Thyroid gland (tissue), 4 donors: ENCODE measurements at places on chromosomes 2 and 18. TPM values are rescaled to one million over a fixed set of nuclear protein-coding genes. Genes with fewer than 3 reads are reported as not detected.

- no peak for DNase-seq
- no peaks in the 10 kb centered on the region for H3K36me3 ChIP-seq
- no peaks in the 10 kb centered on the region for H3K4me1 ChIP-seq
- no peaks in the 10 kb centered on the region for H3K27me3 ChIP-seq
- H3K4me3 ChIP-seq: no peak overlapping the region
Observed at GRCh38 chr2:21754164-21754788, 630.5 kb downstream of the TDRD15 start.

DNA sequence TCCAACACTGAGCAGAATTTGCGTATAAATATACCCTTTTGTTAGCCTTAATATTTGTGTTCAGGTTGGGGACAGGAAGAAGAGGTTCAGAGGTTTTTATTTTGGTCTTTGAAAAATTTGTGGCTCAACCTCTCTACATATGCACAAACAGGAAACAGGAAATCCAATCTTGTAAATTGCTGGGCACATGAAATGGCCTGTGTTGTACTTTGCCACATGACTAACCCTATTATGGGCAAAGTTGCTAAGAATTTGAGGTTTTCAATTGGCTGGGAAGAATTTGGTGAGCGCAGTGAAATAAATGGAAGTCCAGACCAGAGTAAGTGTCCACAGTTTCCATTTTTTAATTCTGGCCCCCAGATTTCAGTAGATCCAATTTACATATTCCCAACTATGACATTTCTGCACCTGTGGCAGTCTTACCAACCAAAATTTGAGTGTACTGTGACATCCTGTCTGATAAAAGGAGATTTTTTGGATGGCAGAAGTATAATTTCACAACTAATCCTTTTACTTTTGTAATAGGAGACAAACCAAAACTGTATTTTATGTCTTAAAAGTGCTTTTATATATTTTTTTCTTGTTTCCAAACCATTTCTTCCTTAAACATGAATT lies 63.6 kb downstream of the COX7A2L start:
- no peak overlapping the region for H3K4me3 ChIP-seq
- DNase-seq: no peak
- peaks cover 7% of the 10 kb centered on the region for H3K36me3 ChIP-seq
- H3K27ac ChIP-seq: no peak overlapping the region
- no peaks in the 10 kb centered on the region for H3K27me3 ChIP-seq

- H3K27me3 ChIP-seq: no peaks in the 10 kb centered on the region
- DNase-seq: peak; percentile 84
- H3K27ac ChIP-seq: peak within 1 kb of the TSS; percentile 95
Observed at GRCh38 chr2:162318328-162319180, at the start of gene IFIH1. TSS of gene IFIH1 (minus strand) at chr2:162318684. CDS start at chr2:162318307, 377 bp downstream.

- no peak for DNase-seq
- H3K4me3 ChIP-seq: no peak overlapping the region
- H3K27me3 ChIP-seq: no peaks in the 10 kb centered on the region
- H3K27ac ChIP-seq: no peak overlapping the region
- H3K36me3 ChIP-seq: no peaks in the 10 kb centered on the region
Observed at GRCh38 chr2:177246000-177246399, 18.5 kb downstream of the NFE2L2 start.

DNA sequence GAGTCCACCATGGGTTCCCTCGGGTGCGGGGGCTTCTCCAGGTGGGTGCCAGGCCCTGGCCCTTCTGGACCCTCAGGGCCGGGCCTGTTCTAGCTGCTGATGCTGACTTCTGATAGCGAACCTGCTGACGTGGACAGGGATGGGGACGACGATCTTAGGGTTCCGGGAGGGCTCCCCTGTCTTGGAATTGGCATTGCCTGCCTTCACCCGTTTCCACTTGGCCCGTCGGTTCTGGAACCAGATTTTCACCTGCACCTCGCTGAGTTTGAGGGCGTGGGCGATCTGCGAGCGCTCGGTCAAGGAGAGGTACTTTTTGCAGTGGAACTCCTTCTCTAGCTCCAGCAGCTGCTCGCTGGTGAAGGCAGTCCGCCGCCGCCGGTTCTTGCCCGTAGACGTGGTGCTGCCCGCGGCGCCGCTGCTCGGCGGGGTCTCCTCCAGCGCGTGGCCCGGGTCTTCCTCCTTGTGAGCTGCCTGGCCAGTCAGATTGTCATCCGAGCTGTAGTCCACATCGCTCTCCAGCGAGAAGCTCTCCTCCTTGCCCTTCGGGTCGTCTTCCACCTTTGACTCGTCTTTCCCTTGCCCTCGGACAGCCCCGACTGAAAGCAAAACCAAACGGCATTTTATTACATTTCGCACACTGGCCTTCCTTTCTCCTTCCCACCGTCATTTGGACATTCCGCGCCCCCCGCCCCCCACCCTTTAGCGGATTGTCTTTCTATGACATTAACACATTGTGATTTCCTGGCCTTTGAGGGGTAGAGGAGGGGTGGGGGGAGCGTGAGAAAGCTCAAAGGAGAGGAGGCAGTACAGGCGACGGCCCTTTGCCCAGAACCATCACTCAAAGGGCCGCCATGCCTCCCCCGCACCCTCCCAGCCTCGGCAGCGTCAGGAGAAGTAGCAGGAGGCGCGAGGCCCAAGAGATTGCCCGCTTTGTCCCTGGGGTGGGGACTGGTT lies 2.1 kb downstream of the GBX2 start:
- H3K4me1 ChIP-seq: peaks cover 54% of the 10 kb centered on the region
- no peak overlapping the region for H3K4me3 ChIP-seq
- H3K27ac ChIP-seq: no peak overlapping the region
- peaks cover 65% of the 10 kb centered on the region for H3K27me3 ChIP-seq
- H3K36me3 ChIP-seq: no peaks in the 10 kb centered on the region

GRCh38 chr2:3940661-3941060 lies 237.3 kb downstream of the DCDC2C start:
- H3K36me3 ChIP-seq: no peaks in the 10 kb centered on the region
- no peak for DNase-seq
- H3K27ac ChIP-seq: no peak overlapping the region
- H3K4me3 ChIP-seq: no peak overlapping the region
- H3K4me1 ChIP-seq: no peaks in the 10 kb centered on the region

DNA sequence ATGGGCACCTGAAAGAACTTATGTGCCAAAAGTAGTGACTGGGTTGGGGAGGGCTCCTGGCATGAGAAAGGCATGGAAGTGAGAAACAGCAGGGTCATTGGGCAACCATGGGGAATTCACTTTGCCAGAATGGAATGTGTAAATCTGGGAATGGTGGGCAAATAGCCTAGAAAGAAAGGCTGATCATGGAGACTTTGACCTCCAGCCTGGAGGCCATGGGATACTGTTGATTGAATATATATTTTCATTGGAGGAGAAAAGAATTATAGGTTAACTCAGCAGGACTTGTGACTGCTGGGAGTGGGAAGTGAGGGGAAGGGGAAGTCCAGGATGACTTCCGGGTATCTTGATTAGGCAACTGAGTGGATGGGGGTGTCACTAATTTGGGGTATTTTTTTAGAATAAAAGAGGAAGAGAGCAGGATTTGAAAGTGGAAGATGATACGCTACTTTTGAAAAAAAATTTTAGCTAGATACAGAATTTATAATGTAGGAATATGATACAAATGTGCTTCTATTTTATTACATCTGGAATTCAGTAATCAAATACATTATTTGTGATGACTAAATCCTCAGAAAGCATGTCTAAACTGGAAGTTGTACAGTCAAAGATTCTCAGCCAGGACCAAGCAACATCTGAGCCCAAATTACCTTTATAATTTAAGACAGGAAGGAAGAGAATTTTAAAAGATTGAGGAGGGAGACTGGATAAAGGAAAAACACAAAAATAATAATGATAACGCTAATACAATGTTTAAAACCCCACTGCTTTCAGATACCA lies 116.2 kb downstream of the GATA6 start:
- no peaks in the 10 kb centered on the region for H3K4me1 ChIP-seq
- no peaks in the 10 kb centered on the region for H3K36me3 ChIP-seq
- no peaks in the 10 kb centered on the region for H3K27me3 ChIP-seq
- DNase-seq: no peak

- no peak overlapping the region for H3K27ac ChIP-seq
- no peaks in the 10 kb centered on the region for H3K27me3 ChIP-seq
- DNase-seq: no peak
Observed at GRCh38 chr2:160825433-160825832, 331.8 kb upstream of the RBMS1 start.

GRCh38 chr2:201233812-201234662 lies 26.3 kb upstream of the CASP8 start:
- H3K36me3 ChIP-seq: no peaks in the 10 kb centered on the region
- H3K4me1 ChIP-seq: peaks cover 8% of the 10 kb centered on the region
- no peaks in the 10 kb centered on the region for H3K27me3 ChIP-seq

DNA sequence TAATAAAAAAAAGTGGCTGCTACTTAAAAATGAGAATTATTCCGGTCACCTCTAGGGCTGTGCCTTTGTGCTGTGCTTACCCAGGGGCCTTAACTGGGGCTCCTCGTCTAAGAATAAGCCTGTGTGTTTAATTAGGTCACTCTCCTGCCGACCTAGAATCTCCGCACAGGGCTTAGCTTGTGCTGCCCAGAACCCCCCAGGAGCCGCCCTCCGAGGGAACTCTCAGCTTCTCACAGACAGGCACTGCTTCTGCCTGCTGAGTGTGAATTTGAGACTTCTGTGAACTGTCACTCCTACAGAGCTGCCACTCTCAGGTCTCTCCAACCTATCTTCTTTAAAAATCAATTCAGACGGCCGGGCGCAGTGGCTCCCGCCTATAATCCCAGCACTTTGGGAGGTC lies 11.9 kb upstream of the NT5DC4 start:
- H3K4me3 ChIP-seq: no peak overlapping the region
- H3K36me3 ChIP-seq: no peaks in the 10 kb centered on the region
- H3K27me3 ChIP-seq: no peaks in the 10 kb centered on the region

Gene C2orf92
- 36.0 TPM for total RNA-seq

Gene SLC38A11
- not detected for total RNA-seq

Gene CELF4
- not detected for total RNA-seq

Gene DIPK1C
- total RNA-seq: not detected

Gene NETO1
- total RNA-seq: not detected

Gene RPRM
- total RNA-seq: not detected
